Right ventricle myocardium superior (tissue), 1 donor: ENCODE measurements at places on chromosomes 11 and 22.
A peak's percentile ranks its signal among the peaks of the same experiment; 100 is the strongest.

GRCh38 chr22:41535244-41535643 lies 9.0 kb downstream of the POLR3H start:
- no peak for DNase-seq

DNA sequence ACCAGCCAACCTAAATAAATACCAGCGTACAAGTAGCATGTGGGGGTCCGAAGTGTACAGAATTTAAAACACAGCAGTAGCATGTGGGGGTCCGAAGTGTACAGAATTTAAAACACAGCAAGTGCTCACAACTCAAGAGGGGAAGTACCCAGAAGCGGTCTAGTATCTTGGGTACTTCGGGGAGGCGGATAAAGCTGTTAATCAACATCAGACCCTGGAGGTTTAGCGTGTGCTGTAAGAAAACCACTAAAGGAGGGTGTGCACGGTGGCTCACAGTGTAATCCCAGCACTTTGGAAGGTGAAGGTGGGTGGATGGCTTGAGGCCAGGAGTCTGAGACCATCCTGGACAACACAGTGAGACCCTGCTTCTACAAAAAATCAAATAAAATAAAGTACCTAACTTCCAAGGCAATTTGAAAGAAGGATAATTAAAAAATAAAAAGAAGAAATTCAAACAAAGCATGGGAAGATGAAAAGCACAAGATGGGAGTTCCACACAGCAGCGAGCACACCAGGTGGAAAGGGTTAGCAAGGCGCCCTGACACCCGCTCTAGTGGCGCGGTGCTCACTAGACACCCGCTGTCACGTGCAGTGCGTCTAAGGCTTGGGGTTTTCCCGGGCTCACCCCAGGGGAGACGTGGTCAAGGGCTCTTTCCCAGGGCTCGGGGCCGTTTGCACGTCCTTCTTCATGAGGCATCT lies 35.0 kb upstream of the MOB2 start:
- no peak for DNase-seq

- no peak for DNase-seq
Observed at GRCh38 chr11:130409594-130410388, 18.6 kb downstream of the ADAMTS8 start.

GRCh38 chr11:35394941-35395340 lies 24.4 kb downstream of the SLC1A2 start:
- DNase-seq, result no peak

- no peak for DNase-seq
Observed at GRCh38 chr22:48559647-48560388, 1267.9 kb downstream of the BRD1 start.

- no peak for DNase-seq
Observed at GRCh38 chr11:110527146-110527545, 97.4 kb downstream of the FDX1 start.

GRCh38 chr22:27545085-27545484 lies 256.5 kb downstream of the MN1 start:
- DNase-seq, result no peak

DNA sequence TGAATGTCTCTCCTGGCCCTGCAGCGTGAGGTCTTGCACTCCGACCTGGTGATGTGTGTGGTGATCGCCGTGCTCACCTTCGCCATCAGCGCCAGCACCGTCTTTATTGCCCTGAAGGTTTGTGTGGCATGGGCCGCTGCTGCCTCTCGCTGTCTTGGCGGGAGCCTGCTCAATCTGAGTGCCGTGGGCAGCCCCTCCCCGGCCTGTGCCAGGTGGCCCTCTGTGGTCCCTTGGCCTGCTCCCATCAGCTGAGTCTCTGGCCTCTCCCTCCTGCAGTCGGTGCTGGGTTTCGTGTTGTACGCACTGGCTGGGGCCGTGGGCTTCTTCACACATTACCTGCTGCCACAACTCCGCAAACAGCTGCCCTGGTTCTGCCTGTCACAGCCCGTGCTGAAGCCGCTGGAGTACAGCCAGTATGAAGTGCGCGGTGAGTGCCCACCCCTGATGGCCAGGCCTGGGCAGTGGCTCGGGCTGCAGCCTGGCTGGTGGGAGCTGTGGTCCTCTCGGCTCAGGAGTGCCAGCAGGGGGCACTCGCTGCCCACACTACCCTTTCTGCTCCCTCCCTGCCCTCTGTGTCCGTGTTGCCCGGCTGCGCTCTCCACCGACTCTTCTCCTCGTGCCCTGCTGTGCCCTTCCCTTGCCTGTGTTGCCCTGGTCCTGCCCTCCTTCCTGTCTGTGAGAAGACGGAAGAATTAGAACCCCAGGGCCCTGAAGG lies 10.2 kb downstream of the PCNX3 start:
- DNase-seq, result peak; percentile 83

- DNase-seq, result no peak
Observed at GRCh38 chr11:83970061-83970671, 684.0 kb upstream of the CCDC90B start.

DNA sequence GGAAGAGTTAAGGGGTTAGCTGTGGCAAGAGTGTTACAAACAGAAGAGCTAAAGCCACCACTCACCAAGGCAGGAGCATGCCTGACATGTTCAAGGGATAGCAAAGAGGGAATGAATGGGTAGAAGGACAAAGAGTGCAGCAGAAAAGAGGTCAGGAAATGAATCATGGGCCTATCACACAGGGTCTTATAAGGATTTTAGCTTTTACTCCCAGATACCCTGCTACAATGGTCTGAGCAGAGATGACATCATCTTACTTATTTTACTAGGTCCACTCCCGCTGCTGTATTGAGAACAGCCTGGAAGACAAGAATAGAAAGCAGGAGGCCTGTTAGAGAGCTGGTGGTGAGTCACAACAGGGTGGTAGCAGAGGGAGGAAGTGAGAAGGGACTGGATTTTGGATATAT lies 9.8 kb downstream of the TRAF6 start:
- DNase-seq, result no peak

- DNase-seq, result no peak
Observed at GRCh38 chr11:2084721-2085120, 54.5 kb downstream of the IGF2 start.

DNA sequence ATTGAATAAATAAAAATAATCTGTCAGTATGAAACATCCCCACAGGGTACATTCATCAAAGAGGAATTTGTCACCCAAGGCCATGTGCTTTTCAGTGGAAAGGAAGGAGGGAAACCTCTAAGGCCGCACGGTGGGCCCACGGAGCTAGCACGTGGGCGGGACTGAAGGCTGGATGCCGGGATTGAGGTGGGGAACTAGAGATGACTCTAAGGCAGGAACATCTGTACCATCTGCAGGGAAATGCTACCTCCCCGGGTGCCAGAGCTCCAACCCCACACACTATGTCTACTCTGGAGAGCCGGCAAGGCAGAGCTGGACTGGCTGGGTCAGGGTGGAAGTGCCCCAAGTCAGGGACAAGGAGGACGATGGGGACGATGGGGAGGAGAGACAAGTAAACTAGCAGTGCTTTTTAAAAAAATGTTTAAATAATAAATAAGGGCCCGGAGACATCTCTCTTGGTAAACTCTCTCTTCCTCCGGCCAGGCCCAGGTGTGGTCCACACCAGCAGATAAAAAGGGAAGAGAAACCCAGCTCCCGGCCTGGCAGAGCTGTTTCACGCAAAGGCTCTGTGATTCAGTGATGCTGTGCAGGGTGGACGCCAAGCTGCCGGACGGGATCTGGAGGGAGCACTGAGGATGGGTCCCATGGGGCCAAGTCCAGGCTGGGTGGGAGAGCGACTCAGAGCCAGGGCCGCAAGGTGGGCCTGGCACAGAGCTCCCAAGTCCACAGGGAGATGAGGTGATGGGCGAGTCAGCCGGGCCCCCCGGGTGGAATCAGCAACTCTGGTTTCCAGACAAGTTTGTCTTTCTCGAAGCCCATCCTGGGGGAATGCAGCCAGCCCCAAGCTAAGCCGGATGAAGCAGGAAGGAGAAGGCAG lies 5.8 kb downstream of the LIF start:
- DNase-seq, result no peak

GRCh38 chr11:65032216-65032615 lies 5.0 kb downstream of the SNX15 start:
- no peak for DNase-seq

- DNase-seq, result no peak
Observed at GRCh38 chr11:105100206-105100605, 39.4 kb downstream of the CARD18 start.

DNA sequence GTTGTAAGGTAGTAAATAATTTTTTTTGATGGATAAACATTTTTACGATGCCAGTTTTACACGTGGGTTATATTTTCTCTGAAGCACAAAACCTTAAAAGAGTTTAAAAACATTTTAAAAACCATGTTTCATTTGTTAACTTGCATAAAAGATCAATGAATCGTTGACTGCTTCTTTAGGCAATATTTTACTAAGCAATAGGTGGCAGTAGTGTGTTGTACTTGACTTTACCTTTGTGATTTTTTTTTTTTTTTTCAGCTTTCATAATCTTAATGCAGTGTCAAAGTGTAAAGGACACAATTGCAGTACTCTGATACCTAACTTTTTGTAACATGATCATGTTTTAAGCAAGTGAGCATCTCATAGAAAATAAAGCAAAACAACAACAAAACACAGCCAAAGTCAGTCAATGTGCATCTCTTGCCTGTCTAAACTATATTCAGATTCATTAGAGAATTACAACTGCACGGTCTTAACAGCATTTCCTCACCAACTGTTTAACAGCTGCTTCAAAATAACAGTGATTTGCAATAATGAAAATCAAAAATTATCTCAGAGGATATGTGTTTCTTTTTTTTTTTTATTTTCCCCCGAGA lies 27.7 kb downstream of the DNAJC24 start:
- no peak for DNase-seq

DNA sequence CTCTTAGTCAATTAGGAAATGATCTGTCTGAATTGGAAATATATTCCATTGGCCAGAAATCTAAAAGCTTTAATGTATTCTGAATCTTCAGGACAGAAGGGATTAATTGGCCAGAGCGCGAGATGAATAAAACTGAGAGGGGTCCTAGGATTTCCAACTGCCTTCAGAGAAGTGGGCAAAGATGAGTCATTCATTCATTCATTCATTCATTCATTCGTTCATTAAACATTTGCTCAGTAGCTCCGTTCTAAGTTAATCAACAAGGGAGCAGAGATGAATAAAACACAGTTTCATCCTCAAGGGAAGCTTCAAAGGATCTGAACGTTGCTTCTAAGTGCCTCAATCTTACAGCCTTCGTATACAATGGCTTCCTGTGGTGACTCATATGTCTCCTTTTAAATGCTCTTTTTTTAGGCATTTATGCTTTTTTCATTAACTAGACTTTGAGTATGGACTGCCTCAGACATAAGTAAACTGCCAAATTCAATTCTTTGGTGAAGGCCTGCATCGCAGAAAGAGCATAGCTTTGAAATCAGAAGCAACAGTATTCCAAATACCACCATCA lies 537.4 kb upstream of the CCDC90B start:
- DNase-seq, result no peak

- DNase-seq, result no peak
Observed at GRCh38 chr11:44811841-44812448, 85.2 kb downstream of the TSPAN18 start.

DNA sequence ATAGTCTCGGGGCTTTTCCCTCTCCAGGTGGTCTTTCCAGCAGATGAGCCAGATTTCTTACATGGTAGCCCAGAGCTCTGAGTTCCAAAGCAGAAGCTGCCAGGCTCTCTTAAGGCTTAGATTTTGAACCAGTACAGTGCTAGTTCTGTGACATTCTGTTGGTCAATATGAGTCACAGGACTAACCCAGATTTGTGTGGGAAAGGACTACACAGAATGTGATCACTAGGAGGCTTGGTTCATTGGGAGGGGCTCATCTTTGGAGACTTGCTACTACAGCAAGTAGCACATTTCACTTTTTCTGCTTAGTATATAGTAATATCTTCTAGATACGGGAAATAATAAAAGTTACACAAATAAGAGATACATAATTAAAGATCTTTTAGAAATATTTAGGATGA lies 24.1 kb downstream of the RNF214 start:
- no peak for DNase-seq

DNA sequence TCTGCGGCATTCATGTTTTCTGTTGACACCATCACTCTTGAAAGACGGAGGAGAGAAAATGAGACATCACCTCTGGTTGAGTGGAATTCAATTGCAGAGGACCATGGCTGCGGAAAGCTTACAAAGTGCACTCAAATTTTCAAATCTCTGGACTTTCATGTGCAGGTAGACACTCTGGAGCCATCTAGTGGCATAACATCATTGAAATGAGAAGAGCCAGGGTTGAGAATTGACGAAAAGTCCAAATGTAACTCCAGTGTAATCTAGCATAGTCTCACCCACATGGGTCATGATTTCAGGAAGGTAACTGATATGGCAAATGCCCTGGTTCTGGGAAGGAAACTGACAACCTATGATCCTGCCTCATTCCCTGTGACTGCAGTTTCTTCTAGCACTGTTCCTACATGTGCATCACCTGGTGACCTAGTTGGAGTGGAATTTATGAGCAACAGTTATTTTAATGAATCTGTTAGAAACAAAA lies 687.8 kb downstream of the KCNA4 start:
- no peak for DNase-seq

- DNase-seq, result no peak
Observed at GRCh38 chr11:25794804-25795203, 537.1 kb upstream of the ANO3 start.

DNA sequence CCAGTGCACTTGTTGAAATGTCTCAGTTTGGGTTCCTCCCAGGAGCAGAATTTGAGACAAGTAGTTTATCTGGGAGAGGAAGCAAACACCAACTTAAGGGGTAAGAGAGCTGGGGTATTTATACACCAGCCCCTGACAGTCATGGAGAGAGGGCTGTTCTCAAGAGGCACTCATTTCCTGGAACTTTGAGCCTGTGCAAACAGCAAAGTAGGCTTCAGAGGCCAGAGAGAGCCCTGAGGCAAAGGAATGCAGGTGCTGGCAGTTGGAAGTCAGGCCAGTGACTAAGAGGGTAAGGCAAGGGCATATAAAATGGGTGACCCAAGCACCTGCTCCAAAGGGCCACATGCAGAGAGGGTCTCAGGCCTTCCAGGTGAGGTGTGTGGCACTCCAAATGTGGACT lies 16.1 kb downstream of the MS4A18 start:
- DNase-seq, result no peak

DNA sequence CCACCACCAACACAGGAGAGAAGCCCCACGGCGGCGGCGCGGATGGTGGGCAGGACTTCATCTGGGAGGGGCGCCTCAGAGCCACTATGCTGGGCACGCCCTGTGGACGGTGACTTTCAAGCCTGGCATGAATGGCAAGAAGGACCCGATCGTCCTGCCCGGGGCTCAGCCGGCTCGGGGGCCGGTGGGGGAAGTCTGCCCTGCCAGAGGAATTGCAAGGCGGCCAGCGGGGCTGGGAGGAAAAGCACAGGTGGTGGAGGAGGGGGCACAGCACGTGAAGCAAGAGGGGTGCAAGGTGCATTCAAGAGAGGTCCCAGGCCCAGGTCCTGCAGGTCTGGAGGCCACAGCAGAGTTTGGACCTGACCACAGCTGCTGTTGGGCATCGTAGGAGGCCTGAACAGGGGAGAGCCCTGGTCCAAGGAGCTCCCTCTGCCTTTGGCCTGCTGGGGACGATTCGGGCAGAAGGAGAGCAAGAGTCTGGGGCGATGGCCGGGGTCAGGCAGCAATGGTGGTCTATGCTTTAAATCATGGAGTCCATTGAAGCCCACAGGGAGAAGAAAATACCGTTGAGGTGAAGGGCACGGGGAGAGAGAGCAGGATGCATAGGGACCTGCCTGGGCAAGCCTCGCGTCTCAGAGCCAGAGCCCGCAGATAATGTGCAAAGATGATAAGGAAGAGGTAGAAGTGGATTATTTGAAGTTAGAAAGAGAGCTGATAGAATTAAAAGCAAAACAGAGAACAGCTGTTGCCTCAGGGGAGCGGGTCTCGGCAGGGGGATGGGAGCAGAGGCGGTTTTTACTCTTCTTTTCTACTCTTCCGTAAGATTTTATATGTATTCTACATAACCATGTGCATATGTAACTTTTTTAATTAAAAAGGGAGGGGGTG lies 82.6 kb upstream of the SHISAL1 start:
- DNase-seq, result peak; percentile 30

GRCh38 chr11:75147875-75148263 lies 3.0 kb upstream of the SLCO2B1 start:
- DNase-seq, result peak; percentile 63
